Breast epithelium (tissue), 4 donors: ENCODE measurements at places on chromosomes 11 and 22. TPM values are rescaled to one million over a fixed set of nuclear protein-coding genes. Genes with fewer than 3 reads are reported as not detected.
A peak's percentile ranks its signal among the peaks of the same experiment; 100 is the strongest.

GRCh38 chr22:36104435-36104834, 56.1 kb downstream of the APOL3 start:
- no peak overlapping the region for H3K4me3 ChIP-seq
- H3K27me3 ChIP-seq, result no peaks in the 10 kb centered on the region
- no peak overlapping the region for H3K27ac ChIP-seq
- H3K4me1 ChIP-seq, result no peaks in the 10 kb centered on the region
- no peak for DNase-seq

DNA sequence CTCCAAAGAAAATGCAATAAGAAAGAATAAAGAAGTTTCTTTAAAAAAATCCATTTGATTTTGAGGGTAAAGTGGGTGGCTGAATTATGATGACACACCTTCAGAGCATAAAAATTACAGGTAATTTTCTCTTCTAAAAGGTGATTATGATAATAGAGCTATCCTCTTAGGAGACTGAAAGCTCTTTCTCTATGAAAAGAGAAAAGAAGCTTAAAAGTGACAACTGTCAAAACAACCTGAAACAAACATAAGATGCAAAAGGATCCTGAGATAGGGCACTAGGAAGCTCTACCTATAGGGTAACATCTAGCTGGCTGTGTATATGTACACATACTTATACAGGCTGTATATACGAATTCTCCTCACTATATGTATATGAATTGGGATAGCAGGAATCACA, 270.2 kb downstream of the GUCY1A2 start:
- no peaks in the 10 kb centered on the region for H3K4me1 ChIP-seq
- DNase-seq, result no peak
- no peaks in the 10 kb centered on the region for H3K36me3 ChIP-seq
- no peaks in the 10 kb centered on the region for H3K27me3 ChIP-seq
- no peak overlapping the region for H3K4me3 ChIP-seq

VSTM5 gene
- not detected for total RNA-seq

ANKK1 gene
- 1.4 TPM for total RNA-seq

- peaks cover 30% of the 10 kb centered on the region for H3K4me1 ChIP-seq
- H3K27me3 ChIP-seq, result no peaks in the 10 kb centered on the region
- DNase-seq, result peak; percentile 57
- H3K4me3 ChIP-seq, result peak overlapping the region; percentile 98
Observed at GRCh38 chr11:61966734-61967115, 709 bp downstream of the FTH1 start.
